ENCODE measurements at places on chromosomes 12 and 14. TPM values are rescaled to one million over a fixed set of nuclear protein-coding genes. Genes with fewer than 3 reads are reported as not detected.

Gene SLC10A1
- not detected for total RNA-seq

Gene ITGA7
- 1.1 TPM for total RNA-seq

Gene GLI1
- 2.5 TPM for total RNA-seq

Gene MIPOL1
- total RNA-seq = not detected

Gene KCNA5
- total RNA-seq = not detected

Gene EML5
- 1.7 TPM for total RNA-seq

Gene LRP1
- total RNA-seq = 0.26 TPM

Gene ACVRL1
- not detected for total RNA-seq

Gene TMEM260
- 17.2 TPM for total RNA-seq
